ENCODE measurements at places on chromosomes 5 and 9. TPM values are rescaled to one million over a fixed set of nuclear protein-coding genes. Genes with fewer than 3 reads are reported as not detected.

SLC6A19 gene
- polyA plus RNA-seq = not detected

SPARC gene
- 1,774 TPM for polyA plus RNA-seq

C1QTNF3 gene
- 4.4 TPM for polyA plus RNA-seq

FOXD4L4 gene
- polyA plus RNA-seq = not detected

OR13C8 gene
- not detected for polyA plus RNA-seq

COL23A1 gene
- polyA plus RNA-seq = 0.87 TPM

All from urinary bladder (tissue), 4 donors.